ENCODE measurements at places on chromosomes 11 and 22. TPM values are rescaled to one million over a fixed set of nuclear protein-coding genes. Genes with fewer than 3 reads are reported as not detected.

GRCh38 chr22:48098243-48098920, 1335.9 kb downstream of the TBC1D22A start:
- no peak for DNase-seq

DNA sequence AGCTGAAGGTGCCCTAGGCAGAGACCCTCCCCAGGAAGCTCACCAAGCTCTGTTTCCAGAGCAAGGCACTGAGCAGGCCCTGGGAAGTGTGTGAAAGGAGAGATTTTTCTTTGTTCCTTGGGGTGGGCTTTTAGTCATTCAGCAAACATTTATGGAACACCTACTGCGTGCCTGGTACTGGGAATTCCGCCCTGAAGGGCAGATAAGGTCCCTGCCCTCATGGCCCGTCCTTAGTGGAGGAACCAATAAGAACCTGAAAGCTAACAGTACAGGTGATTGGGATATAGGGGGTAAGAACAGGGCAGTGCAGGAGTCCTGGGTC, 3.9 kb downstream of the TMEM134 start:
- no peak for DNase-seq

DNA sequence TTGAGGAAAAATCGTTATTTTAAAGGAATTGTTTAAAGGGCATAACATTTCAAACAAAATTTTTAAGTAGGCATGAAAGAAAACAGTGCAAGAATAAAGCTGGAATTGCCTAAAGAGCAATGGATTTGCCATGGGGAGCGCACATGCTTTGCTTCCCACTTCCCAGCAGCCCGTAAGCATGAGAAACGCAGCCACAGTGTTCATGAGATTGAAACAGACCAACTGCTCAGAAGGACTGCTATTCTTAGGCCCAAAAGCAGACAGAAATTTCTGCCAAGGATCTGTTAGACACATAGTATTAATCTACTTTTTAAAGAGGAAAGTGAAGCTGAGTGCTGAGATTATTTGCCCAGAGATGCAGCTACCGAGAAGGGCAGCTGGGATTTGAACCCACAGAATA, 34.2 kb upstream of the TSKU start:
- DNase-seq: no peak

DNA sequence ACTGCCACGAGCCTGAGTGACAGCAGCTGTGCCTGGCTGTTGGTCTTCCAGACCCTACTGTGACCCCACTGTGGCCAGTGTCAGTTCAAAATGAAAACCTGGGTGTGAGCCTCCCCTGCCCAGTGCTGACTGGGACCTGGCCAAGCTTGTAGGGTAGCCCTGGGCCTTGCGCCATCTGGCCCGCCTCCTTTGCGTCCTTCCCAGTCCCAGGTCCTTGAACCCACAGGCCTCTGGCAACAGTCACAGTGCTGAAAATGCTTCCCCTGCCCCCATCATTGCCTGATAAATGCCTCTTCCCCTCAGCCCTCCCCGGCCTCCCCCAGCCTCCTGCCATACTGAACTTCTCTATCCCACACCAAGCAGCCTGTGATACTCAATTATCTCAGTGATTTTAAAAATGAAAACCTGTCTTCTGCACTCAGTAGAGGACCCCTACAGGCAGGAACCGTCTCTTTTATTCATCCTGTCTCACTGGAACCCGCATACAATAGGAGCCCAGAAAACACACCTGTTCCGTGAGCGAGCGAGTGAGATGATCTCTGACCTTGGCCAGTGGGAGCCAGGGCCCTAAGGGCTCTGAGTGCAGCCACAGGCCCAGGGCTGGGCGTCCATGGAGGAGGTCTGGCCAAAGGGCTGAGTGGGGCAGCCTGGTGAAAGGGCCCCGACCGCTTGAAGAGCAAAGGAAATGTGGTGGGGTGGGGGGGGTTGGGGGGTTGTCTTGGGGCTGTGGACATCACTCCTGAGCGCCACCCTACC, 49.7 kb upstream of the TTLL12 start:
- DNase-seq: no peak

DNA sequence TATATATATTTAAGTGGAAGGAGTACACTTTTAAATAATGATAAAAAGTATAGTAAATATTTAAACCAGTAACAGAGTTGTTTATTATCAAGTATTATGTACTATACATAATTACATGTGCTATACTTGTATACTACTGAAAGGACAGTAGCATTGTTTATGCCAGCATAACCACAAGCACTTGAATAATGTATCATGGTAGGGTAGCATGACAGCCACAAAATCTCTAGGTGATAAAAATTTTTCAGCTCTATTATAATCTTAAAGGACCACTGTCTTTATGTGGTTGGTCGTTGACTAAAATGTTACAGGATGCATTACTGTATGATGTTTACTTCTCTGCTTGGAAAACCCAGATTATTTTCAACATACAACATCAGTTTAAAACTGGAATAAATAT, 349.2 kb downstream of the CASP12 start:
- DNase-seq: no peak

The DDI1 gene
- not detected for total RNA-seq

The LMO2 gene
- 51.7 TPM for total RNA-seq

The OVCH2 gene
- total RNA-seq: 0.75 TPM

The KRTAP5-8 gene
- not detected for total RNA-seq

The MRGPRX4 gene
- total RNA-seq: not detected

Measured in aorta (tissue), 5 donors.